ENCODE measurements at places on chromosomes 1 and 21.

GRCh38 chr21:38814126-38815059, 8.7 kb downstream of the ETS2 start:
- DNase-seq: no peak

GRCh38 chr1:230790026-230790425, 42.8 kb downstream of the CAPN9 start:
- no peak for DNase-seq

DNA sequence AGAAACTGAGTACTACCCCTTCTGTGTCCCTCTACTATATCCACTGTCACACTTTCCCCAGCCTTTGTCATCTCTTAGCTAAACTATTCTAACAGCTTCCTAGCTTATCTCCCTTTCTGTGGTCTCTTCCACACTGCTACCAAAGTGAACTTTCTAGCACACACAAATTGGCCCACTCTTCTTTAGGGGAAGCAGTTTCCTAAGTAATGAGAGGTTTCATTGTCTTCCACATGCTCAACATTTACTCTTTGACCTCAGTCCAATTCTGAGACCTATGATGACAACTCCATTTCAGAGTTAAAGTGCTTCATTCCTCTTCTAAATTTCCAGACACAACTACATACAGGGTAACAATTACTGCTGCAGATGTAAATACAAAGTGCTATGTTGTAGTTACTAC, 32.9 kb downstream of the SCYL3 start:
- DNase-seq: no peak

GRCh38 chr1:29245876-29246275, 9.6 kb downstream of the PTPRU start:
- no peak for DNase-seq

DNA sequence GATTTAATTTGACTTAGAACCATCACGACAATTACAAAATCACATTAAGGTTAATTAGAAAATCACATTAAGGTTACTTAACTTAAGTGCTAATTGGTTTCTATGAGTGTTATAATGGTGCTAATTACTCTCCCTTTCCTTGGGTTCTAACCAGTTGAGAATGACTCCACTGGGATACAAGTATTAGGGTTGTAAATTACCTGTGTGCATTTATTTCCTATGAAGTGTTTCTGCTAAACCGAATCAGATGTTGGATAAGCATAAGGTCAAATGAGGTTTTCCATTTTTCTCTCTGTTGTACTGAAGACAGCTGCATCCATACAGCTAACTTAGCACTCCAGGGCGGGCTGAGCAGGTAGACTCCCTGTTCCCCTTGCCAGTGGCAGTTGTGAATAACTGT, 610.3 kb upstream of the TMPRSS15 start:
- DNase-seq: no peak

DNA sequence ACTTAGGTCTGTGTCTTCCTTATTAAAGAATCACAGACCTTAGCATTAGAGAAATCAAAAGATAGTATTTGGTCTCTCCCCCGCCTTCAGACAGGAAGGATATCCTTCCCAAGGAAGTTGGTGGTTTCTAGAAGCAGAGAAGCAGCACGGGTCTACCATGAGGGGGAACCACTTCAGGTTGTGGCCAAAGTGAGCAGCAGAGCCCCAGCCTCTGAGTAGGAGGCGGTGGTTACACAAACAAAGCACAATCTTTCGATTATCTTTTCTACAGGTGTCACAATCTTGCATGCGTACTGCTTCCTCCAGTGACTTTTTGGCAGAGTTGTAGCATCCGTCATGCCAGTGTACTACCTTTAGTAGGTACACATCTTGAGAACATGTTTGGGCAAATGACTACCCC, 8.8 kb downstream of the PGLYRP4 start:
- no peak for DNase-seq

- DNase-seq: no peak
These were observed 30.3 kb upstream of the PEX10 start for GRCh38 chr1:2442661-2443060.

DNA sequence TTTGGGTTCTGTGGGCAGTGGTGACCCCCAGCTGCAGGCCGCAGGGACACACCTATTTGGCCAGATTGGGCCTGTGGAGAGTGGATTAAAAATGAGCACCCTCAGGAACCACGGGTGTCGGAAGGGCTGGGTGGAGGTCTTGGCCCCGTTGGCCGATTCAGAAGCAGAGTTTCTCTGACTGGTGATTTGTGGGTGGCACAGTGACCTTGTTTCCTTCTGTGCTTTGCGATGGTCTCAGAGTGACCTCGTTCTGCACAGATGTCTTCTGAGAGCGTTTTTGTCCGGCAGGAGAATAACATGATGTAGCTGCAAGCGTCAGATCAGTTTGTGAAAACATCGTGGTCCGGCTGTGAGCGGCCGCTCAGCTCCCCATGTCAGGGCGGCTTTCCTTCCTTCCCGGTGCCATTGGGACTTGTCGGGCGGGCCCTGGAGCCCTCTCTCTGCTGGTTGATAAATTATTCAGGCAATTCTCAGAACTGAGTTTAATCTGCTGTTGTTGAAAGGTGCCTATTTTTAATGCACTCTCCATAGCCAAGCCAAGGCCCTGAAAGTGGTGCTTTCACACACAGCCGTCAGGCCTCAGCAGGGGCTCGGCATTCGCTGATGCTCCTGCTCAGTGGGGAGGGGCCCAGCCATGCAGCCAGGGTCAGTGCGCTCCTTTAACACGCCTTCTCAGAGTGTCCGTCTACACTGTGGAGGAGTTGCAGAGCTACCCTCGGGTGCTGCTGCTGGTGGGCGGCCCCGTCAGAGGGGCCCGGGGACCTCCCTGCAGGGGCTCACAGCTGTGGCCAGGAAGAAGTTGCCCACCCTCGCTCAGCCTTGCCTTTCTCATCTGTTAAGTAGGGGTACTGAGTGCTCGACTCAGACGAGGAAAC, 26.8 kb downstream of the TRPM2 start:
- DNase-seq: no peak

DNA sequence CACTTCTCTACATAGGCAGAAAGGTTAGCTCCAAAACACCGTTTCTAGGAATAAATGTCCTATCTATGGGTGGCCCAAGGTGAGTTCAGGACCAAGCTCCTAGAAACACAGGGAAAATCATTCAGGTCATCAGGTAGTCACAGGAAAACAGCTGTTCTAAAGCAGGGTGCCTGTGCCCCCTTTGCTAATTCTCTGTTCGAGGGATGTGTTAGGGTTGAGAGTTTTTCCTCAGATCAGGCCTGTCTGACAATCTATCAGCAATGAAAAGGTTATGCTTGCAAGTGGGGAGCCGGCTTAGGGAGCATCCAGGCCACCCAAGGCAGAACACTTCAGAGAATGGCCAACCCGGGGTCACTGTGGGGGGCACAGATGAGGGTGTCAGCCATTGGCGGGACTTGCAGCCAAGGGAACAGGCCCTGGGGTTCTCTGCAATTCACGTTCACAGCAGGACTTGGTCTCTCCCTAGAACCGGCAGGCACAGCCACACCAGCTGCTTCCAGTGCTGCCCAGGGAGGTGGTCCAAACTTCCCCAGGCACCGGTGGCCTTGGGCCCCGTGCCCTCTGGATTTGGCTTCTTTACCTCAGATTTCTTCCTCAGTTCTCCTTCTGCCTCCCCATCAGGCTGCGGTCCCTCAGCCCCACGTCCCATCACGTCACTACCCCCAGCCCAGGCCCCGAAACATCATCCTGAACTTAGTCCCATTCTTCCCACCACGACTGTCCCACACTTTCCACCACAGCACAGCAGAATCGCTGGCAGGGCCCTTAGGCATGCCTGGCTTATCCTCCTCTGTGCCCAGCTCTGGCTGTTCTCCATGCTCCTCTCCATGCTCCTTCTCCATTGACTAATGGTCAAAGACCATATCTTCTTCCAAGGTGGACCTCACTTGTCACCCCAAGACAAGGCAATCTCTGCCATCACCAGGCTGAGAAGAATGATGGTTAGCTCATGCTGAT, 11.0 kb downstream of the CD2 start:
- no peak for DNase-seq

- DNase-seq: no peak
These were observed 171.5 kb downstream of the AJAP1 start for GRCh38 chr1:4825800-4826450.

- no peak for DNase-seq
These were observed 779.7 kb downstream of the USP25 start for GRCh38 chr21:16509476-16509875.

Data from inflammatory macrophage treated with lipopolysaccharide for 4 hours (primary cell).